ENCODE measurements at places on chromosomes 11 and 22.
A peak's percentile ranks its signal among the peaks of the same experiment; 100 is the strongest.

- no peak for DNase-seq
Observed at GRCh38 chr11:6927030-6927617, 898 bp downstream of the ZNF215 start.

DNA sequence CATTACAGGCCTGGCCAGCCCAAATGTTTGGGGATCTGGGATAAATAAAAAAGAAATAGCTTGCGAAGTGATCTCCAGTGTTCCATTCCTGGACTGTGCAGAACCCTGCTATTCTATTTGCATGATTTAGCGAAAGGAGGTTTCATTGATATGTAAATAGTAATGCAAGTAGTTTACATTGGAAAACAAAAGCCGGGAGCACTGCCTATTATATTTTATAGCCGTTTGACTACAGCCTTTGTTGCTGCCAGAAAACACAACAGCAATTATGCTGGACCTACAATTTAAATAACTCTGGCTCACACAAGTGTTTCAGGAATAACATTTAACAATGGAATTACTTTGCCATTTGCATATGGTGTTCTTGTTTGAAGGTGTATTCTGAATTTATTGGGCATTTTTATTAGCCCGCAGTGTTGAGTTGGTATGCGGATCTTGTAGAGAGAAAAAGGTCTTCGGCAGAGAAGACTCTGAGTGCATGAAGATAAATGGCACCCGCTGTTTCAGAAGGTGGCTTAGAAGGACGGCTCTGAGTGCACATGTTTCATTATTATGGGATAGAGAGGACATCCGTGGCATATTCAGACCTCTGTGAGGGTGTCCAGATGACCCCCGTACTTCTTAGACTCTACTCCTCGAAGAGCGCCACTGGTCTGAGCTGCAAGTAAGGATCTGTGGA lies 315.0 kb downstream of the BRD1 start:
- no peak for DNase-seq

- no peak for DNase-seq
Observed at GRCh38 chr11:124050748-124051147, 9.6 kb upstream of the OR10G7 start.

GRCh38 chr11:27212248-27212780 lies 150.7 kb downstream of the CCDC34 start:
- DNase-seq, result no peak

DNA sequence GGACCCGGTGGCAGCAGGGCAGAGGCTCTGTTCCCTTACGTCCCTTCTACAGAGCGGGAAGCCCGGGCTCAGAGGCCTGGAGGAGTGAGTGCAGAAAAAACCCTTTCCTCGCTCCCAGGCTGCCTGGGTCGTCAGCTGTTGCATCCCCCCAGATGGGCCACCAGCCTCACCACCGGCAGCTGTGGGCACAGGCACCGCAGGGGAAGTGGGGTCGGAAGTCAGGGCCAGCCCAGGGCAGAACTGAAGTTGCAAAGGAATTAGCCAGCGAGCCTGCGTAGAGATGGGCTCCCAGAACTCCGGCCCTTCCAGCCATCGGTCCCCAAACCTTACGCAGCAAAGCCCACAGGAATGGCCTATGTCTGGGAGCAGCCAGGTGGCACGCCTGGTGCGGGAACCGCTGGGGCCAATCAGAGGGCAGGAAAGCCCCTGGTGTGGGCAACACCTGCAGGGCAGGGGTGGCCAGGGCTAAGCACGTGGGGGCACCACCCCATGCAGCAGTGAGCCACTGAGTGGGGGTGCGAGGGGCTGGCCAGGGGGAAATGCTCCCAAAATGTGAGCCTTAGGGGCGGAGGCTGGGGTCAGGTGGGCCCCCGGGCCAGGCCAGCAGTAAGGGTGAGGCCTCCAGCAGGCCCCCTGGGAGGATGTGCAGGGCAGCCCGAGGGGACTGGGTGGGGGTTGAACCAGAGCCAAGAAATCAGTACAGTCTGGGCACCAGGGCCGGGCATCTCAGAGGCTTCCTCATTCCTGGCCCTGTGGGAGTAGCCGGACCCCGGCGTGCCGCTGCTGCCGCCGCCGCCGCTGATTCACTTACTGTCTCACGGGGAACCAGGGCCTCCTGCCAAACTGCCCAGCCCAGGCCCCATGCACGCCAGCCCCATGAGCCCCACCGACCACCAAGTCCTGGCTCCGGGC lies 58.2 kb downstream of the WNT7B start:
- no peak for DNase-seq

DNA sequence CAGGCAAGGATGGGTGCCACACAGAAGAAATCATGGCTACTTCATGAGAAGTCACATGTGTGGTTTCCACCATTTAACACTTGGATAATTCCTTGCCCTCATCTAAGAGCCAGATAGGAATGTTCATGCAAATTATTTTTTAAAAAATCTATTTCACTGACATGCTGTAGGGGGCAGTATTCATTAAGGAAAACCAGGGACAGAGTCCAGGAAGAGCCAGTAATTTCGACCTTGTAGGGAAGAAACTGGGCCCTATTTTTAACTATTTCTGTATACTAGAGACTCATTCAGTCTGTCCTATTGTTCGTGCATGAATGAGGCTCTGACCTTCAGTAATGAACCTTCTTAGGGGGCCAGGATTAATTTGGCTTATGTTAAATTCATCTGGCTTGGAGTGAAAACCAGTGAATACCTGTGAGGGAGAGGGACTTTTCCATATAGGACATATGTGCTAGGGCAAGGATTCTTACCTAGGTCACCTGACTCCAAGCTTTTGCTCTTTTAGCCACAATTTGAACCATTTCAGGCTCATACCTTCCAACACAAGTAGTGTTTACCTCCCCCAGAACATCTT lies 192.7 kb downstream of the NAV2 start:
- DNase-seq, result no peak

- peak; percentile 18 for DNase-seq
Observed at GRCh38 chr11:116614306-116615210, 158.2 kb downstream of the BUD13 start.

GRCh38 chr11:26072614-26073153 lies 259.2 kb upstream of the ANO3 start:
- no peak for DNase-seq

DNA sequence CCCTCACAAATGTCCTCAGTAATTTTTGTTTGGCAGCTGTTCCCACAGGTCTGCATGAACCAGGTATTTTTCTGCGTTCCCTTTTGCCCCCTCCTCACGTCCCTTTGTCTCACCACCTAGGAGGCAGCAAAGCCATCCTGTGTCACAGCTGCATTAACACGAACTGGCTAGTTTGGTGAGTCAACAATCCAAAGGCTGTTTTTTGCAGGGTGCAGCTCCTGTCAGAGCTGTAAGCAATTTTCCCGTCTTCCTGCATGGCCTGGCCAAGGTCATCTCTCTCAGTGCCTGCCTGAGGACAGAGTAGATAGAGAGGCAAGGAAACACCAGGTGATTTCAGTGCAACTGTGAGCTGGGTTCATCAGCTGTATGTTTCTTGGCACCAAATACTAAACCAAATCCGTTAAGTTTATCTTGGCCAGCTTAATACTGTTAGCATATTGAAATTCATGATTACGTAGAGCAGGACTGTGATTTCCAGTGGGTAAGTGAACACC lies 20.6 kb upstream of the VSIG10L2 start:
- no peak for DNase-seq

- no peak for DNase-seq
Observed at GRCh38 chr11:123306531-123306930, 111.5 kb upstream of the CLMP start.

GRCh38 chr22:27125539-27125938 lies 468.2 kb downstream of the MIAT start:
- DNase-seq, result no peak

DNA sequence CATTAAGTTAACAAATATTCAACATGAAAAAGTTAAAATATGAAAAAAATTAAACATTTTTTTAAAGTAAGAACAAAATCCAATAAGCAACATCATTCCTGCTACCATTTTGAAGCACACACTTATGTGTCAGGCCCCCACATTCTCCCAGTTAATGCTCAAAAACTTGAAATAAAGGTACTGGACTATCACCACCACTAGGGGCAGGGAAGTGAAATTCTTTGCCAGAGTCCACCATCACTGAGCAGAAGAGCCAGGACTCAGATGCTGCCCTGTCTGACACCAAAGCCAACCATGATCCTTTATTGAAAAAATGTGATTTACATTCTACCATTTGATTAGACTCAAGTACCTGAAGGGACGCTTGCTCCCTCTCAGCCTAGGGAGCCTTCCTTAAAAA lies 39.1 kb downstream of the PITPNB start:
- no peak for DNase-seq

- DNase-seq, result no peak
Observed at GRCh38 chr11:46633291-46634217, 16.2 kb downstream of the ATG13 start.

GRCh38 chr11:17343907-17344306 lies 7.7 kb upstream of the NCR3LG1 start:
- DNase-seq, result no peak

- DNase-seq, result no peak
Observed at GRCh38 chr11:995752-996420, 40.6 kb downstream of the MUC6 start.

DNA sequence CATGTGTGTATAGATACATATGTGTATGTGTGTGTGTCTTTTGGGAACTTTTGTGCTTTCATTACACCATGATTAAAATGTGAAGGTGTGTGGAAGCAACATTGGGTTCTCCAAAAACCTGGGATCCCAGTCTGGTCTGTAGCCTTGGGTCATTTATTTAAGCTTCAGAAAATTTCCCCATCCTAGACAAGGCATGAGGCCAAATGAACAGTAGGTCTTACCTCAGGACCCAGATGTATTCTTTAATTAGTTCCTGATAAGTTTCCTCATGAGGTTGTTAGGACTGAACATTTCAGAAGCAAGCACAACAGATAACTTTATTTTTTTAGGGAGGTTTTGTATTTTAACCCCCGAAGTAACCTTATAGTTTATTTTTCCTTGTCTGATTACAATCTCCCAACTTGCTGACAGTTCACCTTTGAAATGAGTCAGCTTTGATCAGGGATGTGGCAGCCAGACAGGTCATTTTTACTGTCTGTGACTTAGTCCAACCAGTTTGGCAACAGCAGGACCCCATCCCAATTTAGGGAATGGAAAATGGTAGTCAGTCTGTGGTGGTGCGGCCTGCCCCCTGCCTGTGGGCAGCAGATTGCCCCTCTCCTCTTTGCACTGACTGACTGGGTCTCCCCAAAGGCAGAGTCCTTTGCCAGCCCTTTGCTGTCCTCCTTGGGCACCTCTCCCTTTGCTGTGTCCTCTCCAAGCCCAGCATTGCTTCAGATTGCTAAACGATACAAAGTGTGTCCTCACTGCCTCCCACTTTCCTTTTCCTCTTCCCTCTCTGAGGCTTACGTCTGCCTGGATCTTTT lies 88.3 kb downstream of the NAV2 start:
- no peak for DNase-seq

DNA sequence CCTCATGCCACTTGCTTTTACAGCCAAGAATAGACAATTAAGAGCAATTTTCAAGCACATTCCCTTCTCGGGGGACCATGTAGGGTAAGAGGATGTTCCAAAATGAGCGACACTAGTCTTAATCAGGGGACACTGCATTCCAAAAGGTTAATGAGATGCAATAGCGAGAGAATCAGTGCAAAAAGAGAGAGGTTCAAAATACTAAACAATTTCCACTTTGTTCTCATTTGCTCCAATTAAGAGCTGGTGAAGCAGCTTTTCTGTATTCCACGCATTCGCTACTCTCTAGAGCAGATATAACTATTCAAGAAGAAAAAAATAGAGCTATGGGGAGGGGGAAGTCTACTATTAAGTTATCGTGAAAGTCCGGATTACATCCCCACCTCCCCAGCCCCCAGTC lies 811 bp downstream of the LRRC4C start:
- no peak for DNase-seq

- no peak for DNase-seq
Observed at GRCh38 chr11:31827455-31828206, 16.5 kb upstream of the PAX6 start.

DNA sequence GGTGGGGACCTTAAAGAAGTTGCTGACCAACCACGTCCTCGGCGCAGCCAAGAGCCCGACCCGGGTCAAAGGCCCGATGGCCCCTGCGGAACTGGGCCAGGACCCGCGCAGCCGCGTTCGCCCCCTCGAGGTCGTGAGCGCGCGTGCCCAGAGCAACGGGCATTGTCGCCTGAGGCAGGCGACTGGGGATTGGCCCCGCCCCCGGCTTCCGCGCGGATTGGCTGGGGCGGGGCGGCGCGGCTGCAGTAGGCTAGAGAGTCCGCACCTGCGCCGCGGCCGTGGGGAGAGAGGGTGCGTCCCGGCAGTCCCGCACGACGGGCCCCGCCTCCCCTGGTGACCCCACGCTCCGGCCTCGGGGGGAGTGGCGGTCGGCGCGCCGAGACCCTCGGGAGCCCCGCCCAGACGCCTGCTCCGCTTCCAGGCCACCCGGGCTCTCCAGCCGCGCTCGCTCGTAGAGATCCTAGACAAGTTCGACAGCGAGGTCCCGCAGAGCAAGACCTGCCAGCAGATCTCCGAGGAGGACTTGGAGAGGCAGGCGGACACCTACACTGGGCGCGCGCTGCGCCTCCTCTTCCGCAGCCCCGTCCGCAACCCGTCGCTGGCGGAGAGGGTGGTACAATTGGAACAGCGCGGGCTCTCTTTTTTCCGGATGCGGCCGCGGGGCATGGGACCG lies 8.3 kb upstream of the PPIL2 start:
- peak; percentile 90 for DNase-seq

DNA sequence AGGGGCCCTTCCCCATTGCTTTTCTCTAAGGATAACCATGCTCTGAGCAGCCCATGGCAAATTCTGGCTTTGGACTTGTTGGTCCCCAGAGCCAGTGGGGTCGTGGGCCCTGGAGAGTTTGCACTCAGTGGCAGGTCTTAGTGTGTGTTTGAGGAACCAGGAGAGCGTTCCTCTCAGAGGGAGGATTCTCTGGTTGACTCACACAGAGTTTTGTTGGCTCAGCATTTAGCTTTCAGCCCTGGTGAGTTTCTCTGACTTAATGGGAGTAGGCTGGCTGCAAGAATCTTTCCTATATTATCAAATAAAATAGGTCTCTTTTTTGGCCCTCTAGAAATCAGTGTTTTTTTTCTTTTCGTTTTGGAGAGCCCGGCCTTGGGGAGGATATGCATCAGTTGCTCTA lies 20.9 kb downstream of the ST14 start:
- DNase-seq, result no peak

- DNase-seq, result no peak
Observed at GRCh38 chr11:116335891-116336290, 436.9 kb downstream of the BUD13 start.

- no peak for DNase-seq
Observed at GRCh38 chr11:131582021-131582525, 211.7 kb downstream of the NTM start.

- DNase-seq, result no peak
Observed at GRCh38 chr11:95916049-95916448, 7.9 kb downstream of the MTMR2 start.

GRCh38 chr22:46581538-46582244 lies 38.5 kb upstream of the GRAMD4 start:
- no peak for DNase-seq

GRCh38 chr11:35102267-35102666 lies 36.7 kb upstream of the CD44 start:
- no peak for DNase-seq

- DNase-seq, result no peak
Observed at GRCh38 chr11:65152122-65152521, 17.8 kb upstream of the SYVN1 start.

Data from activated CD8-positive, alpha-beta memory T cell treated with anti-CD3 and anti-CD28 coated beads, Interleukin-2, amount 50 U/mL, for 48 hours (primary cell).